Astrocyte of the hippocampus (primary cell): ENCODE measurements at places on chromosomes 3 and 15.

GRCh38 chr3:33732394-33732793 is 14.3 kb upstream of the CLASP2 start:
- no peak for DNase-seq

DNA sequence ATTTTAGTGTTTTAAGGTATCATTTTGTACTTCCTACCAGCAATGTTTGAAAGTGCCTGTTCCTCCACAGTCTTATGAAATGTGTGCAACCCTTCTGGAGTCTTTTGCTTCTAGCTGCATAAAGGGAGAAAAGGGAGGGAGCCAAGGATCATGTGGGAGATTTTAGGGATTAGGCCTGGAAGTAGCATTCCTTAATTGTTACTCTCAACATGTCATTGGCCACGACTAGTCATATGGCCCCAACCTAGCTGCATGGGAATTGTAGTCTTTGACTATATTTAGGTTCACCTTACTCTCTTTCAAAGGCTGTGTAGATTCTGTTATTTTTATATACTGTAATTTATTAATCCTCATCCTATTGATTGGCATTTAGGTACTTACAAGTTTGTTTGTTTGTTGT is 14.9 kb downstream of the CRTAP start:
- no peak for DNase-seq

DNA sequence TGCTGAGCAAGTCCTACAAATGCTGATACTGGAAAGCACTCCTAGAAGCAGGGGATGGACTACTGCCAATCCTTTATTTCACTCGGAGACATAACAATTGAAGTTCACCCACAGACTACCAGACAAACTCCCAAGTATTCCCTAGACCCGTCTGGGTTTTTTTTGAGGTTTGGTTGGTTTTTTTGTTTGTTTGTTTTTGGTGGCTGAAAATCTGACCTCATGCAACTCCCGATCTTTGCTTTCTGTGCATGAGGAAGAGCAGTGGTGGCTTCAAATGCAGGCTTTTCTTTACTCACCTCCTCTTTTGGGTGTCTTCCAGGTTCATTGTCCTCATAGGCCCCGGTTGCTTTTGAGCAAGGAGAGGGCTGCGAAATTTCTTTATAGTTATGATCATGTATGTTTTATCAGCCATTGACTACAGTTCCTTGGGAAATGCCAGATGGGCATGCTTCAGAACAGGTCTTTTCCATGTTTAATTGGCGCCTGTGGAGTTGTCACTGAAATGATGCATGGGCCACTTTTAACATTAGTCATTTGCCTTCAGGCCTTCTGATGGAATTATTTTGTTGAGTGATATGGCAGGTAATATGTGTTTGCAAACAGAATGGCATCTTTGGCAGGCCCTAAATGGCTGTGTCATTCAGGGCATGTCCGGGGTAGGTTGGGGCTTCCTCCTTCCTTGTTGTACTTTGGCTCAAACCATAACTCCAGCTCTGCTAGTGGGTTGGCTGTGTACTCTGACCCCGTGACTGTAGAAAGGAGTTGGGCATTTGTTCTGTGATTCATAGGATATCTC is 81.3 kb upstream of the ZBED2 start:
- peak; percentile 83 for DNase-seq

DNA sequence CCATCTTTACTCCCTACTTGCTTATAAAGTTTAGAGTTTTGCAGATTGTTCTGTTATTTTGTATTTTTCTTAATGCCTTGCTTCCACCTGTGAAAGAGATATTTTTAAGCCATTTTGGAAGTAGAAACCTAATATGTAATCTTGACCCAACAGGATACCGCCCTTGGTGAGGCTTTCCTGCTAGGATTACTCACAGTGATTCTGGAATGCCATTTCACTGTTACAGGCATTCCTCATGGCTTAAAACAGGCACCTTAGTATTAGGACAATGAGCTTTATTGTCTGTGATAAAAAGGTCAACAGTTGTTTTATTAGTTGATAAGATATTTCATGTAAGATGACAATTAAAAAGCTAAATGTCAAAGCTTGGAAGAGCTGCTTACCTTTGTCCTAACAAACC is 58.2 kb downstream of the PHLDB2 start:
- DNase-seq: peak; percentile 59

DNA sequence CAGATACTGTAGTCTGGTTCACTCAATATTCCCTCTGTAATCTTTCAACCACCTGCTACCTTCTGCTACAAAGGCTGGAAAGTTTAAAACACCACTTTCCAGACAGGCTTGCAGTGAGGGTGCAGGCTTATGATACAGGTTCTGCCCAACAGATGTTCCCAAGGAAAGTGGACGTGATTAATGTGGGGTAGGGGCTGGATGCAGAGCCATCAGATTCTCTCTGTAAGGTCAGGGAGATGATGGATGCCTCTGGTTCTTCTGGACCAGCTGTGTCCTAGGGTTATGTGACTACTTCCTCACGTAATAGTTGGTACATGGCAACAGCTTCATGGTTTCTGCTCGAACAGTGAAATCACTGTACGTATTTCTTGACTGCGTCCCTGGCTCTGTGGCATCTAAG is 11.1 kb downstream of the GPR176 start:
- DNase-seq: no peak

DNA sequence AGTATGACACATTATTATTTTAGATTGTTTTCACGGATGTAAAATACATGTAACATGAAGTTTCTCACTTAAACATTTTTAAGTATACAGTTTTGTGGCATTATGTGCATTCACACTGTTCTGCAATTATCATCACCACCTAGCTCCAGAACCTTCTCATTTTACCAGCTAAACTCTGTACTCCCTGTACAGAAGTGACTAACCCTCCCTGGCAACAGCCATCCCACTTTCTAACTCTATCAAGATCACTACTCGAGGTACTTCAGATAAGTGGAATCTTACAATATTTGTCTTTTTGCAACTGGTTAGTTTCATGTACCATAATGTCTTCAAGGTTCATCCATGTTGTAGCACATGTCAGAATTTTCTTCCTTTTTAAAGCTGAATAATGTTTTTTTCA is 116.3 kb upstream of the IGF1R start:
- no peak for DNase-seq

DNA sequence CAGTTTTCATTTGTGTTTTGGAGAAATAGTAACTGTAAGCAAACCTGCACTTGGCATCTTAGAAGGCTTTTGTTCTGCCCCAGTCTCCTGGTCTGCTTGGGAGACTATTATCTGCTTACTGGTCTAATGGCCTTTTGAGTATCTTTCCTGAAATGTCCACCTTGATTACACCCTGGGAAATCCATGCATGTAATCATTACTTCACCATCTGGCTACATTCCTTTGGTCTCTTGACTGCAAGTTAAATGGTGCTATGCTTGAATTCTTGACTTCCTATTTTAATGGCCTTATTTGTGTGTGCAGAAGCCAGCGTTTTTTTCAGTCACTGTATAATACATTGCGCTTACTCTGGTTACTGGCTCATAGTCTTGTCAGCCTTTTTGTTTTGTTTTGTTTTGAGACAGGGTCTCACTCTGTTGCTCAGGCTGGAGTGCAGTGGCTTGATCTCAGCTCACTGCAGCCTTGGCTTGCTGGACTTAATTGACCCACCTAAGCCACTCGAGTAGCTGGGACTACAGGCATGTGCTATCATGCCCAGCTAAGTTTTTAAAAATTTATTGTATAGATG is 30.0 kb downstream of the CHD2 start:
- peak; percentile 69 for DNase-seq

DNA sequence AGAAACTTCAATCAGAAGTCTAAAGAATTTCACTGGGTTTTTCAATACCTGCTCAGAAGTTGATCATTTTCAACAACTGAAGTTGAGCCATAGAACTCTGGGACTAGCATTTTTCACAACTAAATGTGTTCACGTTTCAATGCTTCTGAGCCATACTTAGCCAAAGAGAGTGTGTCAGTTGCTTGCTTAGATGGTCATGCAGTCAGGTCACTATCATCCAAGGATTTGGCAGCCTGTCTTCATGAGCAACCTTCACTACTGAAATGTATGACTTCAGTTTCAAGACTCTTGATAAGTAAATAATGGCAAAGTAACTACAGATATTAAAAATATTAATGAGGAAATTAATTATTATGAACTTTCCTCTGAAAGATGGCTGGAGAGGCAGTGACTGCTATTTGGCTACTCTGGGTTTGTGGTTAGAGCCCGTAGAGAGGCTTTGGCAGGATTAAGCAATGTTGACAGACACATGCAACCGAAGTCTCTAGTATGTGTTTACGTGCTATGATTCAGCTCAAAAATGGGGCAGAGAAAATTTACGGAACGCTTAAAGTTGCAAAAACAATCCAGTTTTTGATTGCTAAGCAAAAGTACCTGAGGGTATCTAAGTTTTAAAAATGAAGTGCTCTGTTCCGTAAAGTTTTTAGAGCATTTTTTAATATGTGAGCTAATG is 133.8 kb downstream of the GMNC start:
- peak; percentile 54 for DNase-seq

- DNase-seq: no peak
These were observed 29.7 kb upstream of the SHC4 start for GRCh38 chr15:48993380-48993779.

DNA sequence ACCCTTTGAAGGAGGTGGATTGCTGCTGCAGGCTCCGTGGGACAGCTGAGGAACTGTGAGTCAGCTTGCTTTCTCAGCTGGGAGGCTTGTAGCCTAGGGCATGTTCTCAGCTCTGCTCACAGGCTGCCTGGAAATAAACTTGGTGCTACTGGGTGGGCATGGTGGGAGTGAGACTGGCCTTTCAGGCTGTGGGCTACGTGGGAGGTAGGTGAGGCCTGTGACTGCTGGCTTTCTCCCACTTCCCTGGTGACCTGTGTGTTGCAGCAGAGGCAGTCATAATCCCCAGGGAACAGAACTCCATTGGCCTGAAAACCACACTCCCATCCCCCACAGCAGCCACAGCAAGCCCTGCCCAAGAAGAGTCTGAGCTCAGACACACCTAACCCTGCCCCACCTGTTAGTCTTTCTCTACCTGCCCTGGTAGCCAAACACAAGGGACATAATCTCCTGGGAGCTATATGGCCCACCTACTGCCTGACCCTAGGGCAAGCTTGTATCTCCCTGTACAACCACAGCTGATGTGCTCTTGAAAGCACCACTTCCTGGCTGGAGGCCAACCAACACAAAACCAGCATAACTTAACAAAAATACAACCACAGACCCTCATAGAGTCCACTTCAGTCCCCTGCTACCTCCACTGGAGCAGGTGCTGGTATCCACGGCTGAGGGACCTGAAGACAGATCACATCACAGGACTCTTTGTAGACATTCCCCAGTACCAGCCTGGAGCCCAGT is 236.5 kb downstream of the SQOR start:
- peak; percentile 26 for DNase-seq

DNA sequence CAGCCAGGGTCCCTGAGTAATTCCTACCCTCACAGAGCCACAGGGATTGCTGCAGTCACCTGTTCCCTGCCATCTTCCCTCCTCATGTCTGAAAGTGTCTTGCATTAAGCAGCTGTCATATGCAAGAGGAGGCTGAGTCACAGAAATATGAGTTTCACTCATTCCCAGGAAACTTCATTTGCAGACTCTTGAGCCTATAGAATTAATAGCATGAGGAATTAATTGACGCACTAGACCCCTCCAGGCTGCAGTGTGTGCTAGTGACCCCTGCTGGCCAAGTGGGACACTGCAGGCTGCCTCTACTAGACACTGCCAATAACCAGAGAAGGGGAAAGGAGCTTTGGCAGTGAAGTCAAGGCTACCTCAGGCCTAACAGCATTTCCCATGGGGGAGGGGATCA is 50.6 kb upstream of the SLC6A1 start:
- peak; percentile 39 for DNase-seq

DNA sequence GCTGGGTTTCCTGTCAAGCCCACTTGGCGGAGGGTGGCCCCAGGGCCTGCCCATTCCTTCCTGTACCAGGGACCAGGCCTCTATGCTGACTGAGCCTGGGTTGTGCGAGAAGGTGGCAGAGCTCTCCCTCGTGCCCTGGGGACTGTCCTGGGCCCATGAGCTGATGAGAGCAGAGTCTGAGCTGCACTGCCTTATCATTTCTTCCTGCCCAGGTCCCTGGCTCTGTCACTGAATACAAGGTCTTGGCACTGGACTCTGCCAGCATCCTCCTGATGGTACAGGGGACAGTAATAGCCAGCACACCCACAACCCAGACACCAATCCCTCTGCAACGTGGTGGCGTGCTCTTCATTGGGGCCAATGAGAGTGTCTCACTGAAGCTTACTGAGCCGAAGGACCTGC is 7.5 kb downstream of the MPI start:
- DNase-seq: no peak

GRCh38 chr3:71859123-71859519 is 74.2 kb upstream of the PROK2 start:
- peak; percentile 30 for DNase-seq

- no peak for DNase-seq
These were observed 1114.0 kb upstream of the GBE1 start for GRCh38 chr3:82875401-82875800.

- no peak for DNase-seq
These were observed 17.8 kb upstream of the ABHD2 start for GRCh38 chr15:89070197-89071124.

GRCh38 chr15:68666812-68667450 is 88.1 kb downstream of the CORO2B start:
- DNase-seq: no peak

DNA sequence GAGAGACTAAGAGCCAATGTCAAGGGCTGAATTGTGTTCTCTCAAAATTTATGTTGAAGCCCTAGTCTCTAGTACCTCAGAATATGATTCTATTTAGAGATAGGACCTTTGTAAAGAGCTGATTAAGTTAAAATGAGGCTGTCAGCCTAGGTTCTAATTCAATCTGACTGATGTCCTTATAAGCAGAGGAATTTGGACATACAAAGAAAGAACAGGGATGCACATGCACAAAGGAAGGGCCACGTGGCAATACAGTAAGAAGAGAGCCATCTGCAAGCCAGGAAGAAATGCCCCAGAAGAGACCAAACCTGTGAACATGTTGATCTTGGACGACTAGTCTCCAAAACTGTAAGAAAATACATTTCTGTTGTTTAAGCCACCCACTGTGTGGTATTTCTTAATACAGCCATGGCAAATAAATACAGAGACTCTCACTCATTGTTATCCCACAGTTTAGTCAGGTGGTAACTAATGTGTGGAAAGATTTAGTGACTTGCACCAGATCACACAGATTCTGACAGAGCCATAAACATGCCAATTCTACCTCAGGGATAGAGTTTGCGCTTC is 652.2 kb downstream of the NAALADL2 start:
- DNase-seq: no peak

GRCh38 chr3:148975696-148976095 is 15.6 kb upstream of the GYG1 start:
- no peak for DNase-seq

- no peak for DNase-seq
These were observed 40.7 kb downstream of the MYRIP start for GRCh38 chr3:39849992-39850715.

GRCh38 chr15:85955501-85956391 is 123.9 kb upstream of the AGBL1 start:
- peak; percentile 47 for DNase-seq

DNA sequence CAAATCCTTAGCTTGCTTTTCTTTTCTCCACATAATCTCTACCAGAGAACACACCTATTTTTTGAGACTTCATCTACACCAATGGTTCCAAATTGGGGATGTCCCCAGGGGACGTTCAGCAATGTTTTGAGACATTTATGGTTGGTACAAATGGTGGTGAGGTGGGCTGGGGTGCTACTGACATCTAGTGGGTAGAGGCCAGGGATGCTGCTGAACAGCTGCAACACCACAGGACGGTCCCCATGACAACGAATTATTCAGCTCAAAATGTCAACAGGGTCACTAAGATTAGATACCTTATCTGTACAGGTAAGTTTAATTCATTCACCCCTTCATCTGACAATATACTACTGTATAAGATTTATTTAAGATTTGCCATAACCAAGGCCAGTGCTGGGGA is 14.4 kb downstream of the GK5 start:
- DNase-seq: peak; percentile 38
